ENCODE measurements at places on chromosomes 1 and 21.

- no peak for DNase-seq
These were observed 113.3 kb downstream of the PTPN14 start for GRCh38 chr1:214438075-214438474.

DNA sequence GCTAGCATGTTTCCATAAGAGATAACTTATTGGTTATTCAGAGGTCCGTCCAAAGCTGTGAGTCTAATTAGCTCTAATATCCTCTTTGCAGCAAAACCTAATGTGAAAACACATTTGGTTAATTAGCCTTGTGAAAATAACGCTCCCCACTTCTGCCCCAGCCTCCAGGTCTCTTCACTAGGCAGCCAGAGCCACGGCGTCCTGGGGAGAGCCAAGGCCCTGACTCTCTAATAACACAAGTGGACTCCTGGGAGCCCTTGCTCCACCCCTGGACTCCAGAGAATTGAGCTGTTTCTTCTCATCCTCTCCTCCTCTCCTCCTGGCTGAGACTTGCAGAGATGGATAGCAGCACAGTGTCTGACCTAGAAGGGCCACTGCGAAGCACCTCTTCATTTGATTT is 78.8 kb downstream of the CCDC185 start:
- no peak for DNase-seq

GRCh38 chr1:184881941-184882913 is 92.1 kb downstream of the NIBAN1 start:
- peak; percentile 79 for DNase-seq

GRCh38 chr1:51172811-51173210 is 63.3 kb upstream of the RNF11 start:
- no peak for DNase-seq

- no peak for DNase-seq
These were observed 599.1 kb downstream of the NPHP4 start for GRCh38 chr1:5393146-5393545.

- DNase-seq = no peak
These were observed 454.2 kb downstream of the SETD4 start for GRCh38 chr21:35606146-35606545.

- DNase-seq = no peak
These were observed 44.9 kb downstream of the NUAK2 start for GRCh38 chr1:205276689-205277065.

DNA sequence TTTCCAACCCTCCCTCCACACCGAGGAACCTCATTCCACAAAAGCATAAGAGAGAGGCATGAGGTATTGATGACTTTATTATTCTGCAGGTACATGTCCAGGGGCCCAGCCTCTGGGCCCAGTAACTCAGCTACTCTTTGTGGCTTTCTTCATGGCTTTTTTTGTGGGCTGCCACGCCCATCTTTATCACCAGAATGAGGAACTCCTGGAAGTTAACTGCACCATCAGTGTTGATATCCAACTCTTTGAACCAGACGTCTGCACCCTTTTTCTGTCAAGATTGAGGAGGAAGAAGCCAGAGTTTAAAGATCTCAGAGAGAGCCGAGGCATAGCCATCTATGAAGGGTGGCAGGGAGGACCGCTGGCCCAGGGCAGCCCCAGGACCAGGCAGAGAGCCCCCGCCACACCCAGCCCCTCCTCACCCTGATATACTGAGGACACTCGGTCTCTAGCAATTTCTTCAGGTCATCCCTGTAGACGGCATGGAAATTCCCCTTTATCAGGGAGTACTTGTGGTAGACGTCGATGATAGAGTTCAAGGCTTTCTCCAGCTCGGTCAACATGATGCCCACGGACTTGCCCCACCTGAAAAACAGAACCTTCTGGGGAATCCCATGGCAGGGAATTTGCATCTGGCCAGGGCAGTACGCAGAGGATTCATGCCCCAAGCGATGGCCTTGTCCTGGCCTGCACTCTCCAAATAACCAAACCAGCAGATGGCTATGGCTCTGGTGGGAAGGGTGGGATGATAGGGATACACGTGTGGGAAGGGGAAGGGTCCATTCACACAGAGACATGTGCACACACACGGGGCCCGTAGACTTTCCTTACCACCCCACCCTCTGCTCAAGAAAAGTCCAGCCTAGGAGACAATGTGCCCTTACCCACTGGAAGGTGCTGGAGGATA is 647 bp downstream of the S100A8 start:
- DNase-seq = no peak

DNA sequence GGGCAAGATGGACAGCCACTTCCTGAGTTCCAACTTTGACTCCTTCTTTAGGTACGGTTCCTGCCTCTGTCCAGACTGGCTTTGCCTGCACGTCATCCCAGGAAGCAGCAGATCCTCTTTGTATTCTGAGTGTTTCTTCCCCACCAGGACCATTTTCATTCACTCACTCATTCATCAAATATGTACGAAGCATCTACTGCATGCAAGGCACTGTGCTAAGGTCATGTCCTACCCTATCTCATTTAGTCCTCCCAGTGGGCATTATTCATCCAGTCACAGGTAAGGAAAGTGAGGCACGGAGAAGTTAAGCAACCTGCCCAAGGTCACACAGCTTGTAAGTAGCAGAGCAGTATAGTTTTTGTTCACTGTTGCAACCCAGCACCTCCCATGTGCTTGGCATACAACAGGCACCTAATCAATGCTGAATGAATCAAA is 13.9 kb downstream of the CRYBG2 start:
- no peak for DNase-seq

DNA sequence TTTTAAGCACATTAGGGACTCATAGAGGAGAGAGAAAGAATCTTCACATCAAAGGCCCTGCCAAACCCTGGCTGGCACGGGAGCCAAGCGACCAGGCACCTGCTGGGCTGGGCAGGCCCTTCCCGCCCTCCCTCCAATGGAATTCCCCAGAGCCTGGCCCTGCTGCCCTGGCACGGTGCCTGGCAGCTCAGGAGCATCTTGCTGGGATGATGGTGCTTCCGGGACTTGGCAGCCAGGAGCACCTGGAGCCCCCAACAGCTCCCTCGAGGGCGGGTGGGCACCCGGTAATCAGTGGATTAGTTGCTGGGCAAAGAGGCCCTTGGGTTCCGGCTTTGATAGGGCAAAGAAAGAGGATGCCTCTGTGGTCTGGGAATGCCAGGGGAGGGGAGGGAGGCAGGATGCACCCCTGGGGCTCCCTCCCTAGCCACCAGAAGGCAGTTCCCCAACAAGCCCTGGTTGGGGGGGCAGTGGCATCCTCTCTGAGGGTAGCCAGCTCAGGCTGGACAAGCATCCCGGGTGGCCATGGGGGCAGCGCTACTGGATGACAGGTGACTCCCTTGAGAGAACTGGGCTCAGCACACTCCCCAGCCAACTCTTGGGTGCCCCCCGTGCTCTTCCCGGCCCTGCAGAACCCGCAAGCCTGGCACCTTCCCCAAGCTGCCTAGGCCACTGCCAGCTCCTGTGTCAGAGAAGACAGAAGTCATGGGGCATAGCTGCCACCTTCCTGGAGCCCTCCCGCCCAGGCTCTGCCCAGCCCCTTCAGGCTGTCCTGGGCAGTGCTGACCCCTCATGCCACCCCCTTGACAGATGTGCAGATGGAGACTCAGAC is 26.4 kb downstream of the KRTAP10-1 start:
- DNase-seq = no peak

- DNase-seq = no peak
These were observed 2.4 kb upstream of the SLC19A2 start for GRCh38 chr1:169488157-169488556.

DNA sequence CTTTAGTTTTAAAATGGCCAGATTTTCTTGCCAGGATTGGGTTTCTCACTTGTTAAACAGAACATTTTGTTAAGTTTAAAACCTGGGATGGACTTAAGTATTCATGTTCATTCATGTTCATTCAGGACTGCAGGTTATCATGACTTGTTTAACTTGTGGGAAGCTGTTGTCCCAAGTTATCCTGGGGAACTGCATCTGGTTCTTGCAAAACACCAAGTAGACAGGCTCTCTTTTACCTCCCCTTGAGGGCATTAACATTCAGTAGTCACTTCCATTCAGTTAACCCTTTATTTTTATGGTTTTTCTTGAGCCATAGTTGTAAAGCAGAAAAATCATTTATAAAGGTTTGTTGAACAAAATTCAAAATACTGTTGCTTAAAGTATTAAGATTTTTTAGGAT is 8.1 kb downstream of the SOD1 start:
- DNase-seq = no peak

DNA sequence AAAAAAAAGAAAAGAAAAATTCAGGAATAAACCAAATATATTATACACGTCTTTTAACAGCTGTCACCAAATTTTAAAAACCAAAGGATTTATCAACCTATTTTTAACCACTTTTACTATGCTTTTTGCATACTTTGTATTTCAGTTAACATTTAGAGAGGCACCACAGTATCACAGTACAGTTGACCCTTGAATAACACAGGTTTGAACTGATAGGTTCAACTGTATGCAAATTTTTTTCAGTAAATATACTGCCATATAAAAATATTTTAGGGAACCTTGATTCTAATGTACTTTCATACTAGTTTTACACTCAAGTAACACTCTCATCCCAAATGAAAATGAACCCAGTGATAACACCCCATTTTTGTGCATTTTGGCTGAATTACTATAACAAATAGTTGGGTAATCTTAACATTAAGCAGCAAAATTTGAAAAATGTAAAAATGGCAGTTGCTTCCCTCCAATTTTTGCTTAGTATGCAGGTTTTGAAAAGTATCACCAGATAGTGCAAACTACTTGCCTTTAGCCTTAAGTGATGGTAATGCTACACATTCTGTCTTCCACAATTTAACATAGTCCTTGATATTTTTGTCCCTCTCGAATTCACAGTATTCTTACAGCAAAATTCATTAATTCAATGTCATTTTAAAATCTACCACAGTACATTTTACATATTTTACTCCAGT is 10.8 kb upstream of the ADCY10 start:
- DNase-seq = no peak

- DNase-seq = no peak
These were observed 101.0 kb downstream of the SPATA46 start for GRCh38 chr1:162275622-162276175.

DNA sequence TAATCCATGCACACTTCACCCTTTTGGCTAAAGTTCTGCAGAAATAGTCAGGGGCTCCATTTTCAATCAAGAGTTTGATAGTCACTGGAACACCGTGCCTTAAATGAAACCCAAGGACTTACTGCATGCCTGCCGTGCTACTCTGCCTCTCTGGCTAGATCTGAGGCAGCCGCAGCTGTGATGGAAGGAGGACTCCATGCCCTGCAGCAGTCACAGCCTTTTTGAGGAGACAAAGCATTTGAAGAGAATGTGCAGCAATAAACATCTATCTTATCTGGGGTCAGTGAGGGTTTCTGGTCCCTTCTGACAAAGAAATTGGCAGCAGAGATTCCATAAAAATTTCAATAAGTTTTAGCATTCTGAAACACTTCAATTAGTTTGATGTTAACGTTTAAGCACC is 78.0 kb downstream of the BCAR3 start:
- DNase-seq = no peak

- no peak for DNase-seq
These were observed 78.0 kb upstream of the TNFSF18 start for GRCh38 chr1:173128742-173129141.

- no peak for DNase-seq
These were observed 239.0 kb downstream of the TOMM20 start for GRCh38 chr1:234889643-234890042.

DNA sequence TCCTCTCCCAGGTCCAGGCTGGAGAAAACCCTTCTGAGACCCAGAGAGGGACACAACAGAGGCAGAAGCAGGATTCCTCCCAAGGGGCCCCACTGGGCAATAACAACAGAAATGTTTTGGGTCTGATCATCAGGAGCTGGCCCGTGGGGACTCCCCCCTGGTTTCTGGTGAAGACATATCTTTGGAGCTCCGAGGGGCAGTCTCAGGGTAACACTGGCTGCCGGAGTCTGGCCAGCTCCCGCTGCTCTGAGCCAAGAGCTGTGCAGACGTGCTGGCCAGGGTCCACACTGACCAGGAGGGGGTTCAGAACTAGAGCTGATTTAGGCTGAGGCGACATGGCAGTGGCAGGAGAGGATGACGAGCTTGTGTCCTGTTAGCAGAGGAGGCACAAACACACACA is 13.1 kb downstream of the ECE1 start:
- DNase-seq = no peak

DNA sequence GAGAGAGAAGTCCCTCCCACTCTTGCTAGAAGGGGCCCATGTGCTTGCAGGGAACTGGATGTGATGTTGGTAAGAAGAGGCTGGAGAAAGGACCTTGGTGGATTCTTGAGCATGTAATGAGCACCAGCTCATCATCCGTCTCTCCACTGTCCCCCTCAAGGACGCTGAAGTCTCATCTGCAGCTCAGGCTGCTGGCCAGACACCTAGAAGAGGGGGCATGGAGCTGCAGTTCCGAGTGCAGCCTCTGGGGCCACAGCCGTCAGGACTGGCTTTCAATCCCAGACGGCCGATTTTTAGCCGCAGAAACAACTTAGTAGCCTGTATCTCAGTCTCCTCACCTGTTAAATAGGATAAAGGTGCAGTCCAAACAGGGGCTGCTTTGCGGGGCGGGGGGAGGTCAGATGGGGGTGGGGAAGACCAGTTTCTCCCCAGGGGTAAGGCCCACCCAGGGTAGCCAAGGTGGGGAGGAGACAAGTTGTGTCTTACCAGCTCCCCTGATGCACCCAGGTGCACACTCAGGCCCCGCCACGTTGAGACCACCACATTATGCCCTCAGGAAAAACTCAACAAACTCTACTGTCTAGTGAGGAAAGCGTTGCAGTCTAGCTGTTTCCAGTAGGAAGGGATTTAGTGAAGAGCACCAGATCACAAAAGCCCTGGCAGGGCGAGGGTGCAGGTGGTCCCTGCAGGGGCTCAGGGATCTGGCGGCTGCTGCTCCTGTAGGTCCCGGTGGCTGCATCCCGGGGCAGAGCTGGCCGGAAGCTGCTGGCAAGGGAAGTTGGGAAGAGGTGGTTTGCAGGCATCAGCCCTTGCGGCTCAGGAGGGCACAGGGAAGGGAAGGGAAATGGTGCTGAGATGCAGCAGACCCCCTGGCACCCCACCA is 29.5 kb downstream of the LDLRAP1 start:
- DNase-seq = peak; percentile 47

DNA sequence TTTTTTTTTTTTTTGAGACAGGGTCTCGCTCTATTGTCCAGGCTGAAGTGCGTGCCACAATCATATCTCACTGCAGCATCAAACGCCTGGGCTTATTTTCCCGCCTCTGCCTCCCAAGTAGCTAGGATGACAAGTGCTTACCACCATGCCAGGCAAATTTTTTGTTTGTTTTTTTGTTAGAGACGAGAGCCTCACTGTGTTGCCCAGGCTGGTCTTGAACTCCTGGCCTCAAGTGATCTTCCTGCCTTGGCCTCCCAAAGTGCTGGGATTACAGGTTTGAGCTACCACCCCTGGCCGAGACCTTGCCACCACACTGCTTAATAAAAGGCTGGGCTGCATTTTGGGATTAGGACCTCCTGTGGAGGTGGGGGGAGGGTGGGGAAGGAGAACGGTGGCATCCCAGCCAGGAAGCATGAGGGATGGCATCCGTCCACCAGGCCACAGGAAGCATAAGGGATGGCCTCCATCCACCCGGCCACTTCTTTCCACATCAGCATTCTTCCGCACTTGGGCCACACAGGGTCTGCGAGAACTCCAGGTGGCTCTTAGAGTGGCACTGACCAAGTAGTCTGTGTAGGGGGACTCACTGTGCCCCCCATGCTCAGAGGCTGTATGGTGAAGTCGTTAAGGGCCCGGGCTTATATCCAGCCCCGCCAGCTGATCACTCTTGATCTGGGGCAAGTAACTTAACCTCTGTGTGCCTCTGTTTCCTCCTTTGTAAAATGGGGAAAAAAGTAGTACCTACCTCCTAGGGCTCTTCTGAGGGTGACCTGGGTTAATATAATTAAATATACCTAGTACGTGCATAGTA is 75.0 kb downstream of the GALNT2 start:
- no peak for DNase-seq
